Chondrocyte (in vitro differentiated cells): ENCODE measurements at places on chromosomes 3 and 15.
A peak's percentile ranks its signal among the peaks of the same experiment; 100 is the strongest.

GRCh38 chr3:157465741-157466140 is 29.1 kb downstream of the PTX3 start:
- H3K27me3 ChIP-seq = no peaks in the 10 kb centered on the region
- peaks cover 3% of the 10 kb centered on the region for H3K4me1 ChIP-seq
- H3K4me3 ChIP-seq = no peak overlapping the region
- H3K27ac ChIP-seq = no peak overlapping the region
- H3K36me3 ChIP-seq = no peaks in the 10 kb centered on the region

DNA sequence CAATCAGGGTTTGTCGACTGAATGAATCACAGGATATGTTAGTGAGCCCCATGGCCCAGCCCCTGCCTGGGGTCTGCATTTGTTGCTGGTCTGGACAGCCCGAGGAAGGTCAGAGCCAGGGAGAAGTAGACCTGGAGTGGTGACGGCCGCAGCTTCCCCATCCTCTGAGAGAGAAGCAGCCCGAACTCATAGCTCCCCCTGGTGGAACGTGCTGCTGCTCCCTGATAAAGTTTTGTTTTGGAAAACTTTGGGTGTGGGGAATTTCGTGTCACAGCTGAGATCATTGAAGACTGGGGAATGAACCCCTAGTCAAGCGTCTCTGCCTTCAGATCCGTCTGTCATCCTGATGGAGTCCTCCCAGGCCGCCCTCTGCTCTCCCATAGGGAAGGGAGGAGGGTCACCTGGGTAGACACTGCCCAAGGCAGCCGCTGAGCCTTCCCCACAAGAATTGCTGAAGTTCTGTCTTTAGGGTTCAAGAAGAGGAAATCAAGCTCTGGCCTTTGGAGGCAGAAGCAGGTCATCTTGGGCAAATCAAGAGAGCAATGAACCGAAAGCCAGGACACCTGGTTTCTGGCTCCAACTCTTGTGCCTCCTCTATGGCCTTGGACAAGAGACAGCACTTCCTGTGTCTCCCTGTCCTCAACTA is 60.5 kb downstream of the GLDN start:
- DNase-seq = no peak
- H3K4me3 ChIP-seq = no peak overlapping the region
- H3K27me3 ChIP-seq = peaks cover 29% of the 10 kb centered on the region
- no peaks in the 10 kb centered on the region for H3K4me1 ChIP-seq

DNA sequence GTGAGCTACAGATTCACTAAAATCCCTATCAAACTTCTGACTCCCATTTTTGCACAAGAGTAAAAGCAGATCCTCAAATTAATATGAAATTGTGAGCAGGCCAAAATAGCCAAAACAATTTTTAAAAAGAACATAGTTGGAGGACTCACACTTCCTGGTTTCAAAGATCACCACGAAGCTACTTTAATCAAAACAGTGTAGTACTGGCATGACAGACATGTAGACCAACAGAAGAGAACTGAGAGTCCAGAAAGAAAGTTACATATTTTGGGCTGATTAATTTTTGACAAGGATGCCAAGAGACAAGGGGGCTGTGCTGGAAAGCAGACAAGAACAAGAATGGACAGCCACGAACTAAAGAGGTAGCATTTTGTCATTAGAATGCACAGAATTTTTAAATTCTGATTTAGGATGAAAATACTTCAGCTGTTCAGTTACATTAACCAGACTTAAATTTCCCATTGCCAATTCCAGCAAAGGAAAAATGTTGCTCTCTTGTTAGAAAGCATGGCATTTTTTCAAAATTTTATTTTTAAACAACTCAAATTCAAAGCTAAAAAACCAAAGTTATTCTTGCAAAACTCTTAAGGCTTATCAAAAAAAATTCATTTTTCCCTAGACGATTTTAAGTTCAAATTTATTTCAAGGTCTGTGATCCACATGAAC is 14.0 kb downstream of the RYK start:
- DNase-seq = no peak
- H3K36me3 ChIP-seq = no peaks in the 10 kb centered on the region
- H3K27ac ChIP-seq = peak overlapping the region; percentile 69
- peaks cover 64% of the 10 kb centered on the region for H3K4me1 ChIP-seq

DNA sequence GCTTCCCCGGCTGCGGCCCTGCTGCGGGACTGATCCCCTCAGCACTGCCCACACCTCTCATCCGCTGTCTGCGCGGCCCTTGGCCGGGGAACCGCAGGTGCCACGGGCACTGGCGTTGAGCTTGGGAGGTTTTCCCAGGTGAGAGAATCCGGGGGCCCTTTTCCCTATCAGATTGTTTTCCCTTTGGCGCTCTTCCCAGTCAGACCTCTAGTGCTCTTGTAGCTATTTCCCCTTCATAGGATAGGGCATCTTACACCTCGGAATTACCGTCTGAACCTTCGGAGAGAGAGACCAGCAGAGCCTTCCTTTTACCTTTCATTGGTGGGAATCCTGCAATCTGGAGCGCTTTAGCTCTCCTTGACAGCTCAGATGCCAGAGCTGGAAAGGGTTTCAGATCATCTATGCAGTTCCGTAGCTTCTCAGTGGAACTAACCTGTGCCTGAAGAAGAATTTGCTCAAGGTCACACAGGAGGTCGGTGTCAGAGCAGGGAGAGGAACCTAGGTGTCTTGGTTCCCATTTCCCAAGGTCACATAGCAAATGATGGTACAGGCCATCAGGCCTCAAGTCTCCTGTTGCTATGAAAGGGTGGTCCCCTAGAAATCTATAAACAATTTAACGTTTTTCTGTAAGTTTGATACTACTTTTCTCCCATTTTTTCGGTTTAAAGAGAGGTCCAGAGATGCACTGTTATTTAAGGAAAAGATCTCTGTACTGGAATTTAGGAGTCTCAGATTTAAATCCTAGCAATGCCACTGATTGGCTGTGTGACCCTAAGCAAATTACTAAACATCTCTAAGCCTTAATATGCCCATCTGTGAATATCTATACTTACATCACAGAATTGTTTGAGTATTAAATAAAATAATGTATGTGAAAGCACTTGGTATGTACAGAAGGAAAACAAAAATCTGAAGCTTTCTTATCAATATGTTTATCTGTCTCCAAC is 916 bp downstream of the IDH3A start:
- H3K27ac ChIP-seq = peak overlapping the region; percentile 81

GRCh38 chr3:32237670-32238452 is 619 bp upstream of the CMTM8 start:
- no peaks in the 10 kb centered on the region for H3K36me3 ChIP-seq
- peaks cover 22% of the 10 kb centered on the region for H3K4me1 ChIP-seq

DNA sequence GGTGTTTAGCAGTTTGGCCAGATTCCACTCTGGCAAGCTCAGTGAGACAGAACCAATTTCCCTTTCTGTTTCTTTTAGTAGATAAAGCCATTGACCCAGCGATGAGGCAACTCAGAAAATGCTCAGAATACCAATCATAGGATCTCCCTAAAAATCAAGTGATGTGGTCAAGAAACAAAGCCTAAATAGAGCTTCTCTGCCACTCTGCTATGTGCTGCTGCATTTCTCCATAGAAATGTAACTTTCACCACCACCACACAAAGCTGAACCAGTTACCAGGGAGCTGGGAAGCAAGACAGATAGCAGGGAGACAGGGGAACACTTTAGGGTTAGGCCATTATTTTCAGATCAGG is 109.8 kb downstream of the RPL22L1 start:
- no peak for DNase-seq
- H3K27me3 ChIP-seq = no peaks in the 10 kb centered on the region
- no peak overlapping the region for H3K27ac ChIP-seq

DNA sequence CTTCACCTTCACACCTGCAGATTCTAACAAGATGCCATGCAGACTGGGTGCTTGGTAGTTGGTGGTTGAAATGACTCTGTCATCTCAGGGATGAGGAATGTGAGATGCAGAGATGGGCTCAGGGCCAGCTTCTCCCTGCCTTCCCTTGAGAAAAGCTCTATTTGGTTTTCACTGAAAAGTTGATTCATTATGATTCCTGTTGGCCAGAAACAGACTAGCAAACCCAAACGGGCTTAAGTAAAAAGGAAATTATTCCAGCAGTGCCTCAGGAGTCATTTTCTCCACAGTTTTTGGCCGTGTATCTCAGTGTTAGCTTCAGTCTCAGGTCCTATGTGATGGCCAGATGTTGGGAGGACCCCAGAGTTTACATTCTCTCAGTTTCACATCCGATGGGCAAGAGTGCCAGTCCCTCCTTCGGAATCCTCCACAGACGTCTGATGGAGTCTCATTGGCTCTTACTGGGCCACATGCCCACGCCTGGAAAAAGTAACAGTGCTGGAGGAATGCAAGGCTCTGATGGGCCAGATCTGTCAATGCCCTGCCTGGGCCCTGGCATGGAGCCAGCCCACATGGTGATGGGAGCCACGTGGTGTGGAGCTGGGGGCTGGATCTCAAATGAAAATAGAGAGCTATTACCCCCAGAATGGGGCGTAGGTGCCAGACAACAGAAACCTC is 22.3 kb upstream of the SACM1L start:
- H3K36me3 ChIP-seq = peaks cover 2% of the 10 kb centered on the region
- peaks cover 48% of the 10 kb centered on the region for H3K4me1 ChIP-seq
- H3K4me3 ChIP-seq = peak overlapping the region; percentile 51
- no peak for DNase-seq
- peak overlapping the region; percentile 98 for H3K27ac ChIP-seq

DNA sequence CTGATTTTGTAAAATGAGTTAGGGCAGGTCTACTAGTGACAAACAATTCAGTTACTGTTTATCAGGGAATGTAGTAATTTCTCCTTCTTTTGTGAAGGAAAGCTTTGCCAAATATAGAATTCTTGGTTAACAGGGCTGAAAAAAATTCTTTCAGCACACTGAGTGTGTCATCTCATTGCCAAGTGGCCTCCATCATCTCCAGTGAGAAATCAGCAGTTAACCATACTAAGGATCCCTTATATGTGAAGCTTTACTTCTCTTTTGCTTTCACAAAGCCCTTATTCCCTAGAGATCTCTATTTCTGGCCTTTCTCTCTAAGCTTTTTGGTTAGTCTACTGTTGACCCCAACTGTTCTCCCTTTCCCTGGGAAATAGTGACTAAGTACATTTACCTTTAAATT is 269.1 kb downstream of the SCAPER start:
- H3K4me1 ChIP-seq = peaks cover 8% of the 10 kb centered on the region
- DNase-seq = no peak
- no peaks in the 10 kb centered on the region for H3K27me3 ChIP-seq
- peaks cover 17% of the 10 kb centered on the region for H3K36me3 ChIP-seq
- H3K27ac ChIP-seq = no peak overlapping the region

- DNase-seq = no peak
- H3K36me3 ChIP-seq = no peaks in the 10 kb centered on the region
- no peaks in the 10 kb centered on the region for H3K4me1 ChIP-seq
- H3K4me3 ChIP-seq = no peak overlapping the region
These were observed 38.8 kb upstream of the RNF7 start for GRCh38 chr3:141699324-141699723.

- H3K36me3 ChIP-seq = peaks cover 3% of the 10 kb centered on the region
- peaks cover 14% of the 10 kb centered on the region for H3K27me3 ChIP-seq
- H3K4me1 ChIP-seq = no peaks in the 10 kb centered on the region
- no peak overlapping the region for H3K4me3 ChIP-seq
These were observed 95.8 kb upstream of the WNT7A start for GRCh38 chr3:13975686-13976085.

DNA sequence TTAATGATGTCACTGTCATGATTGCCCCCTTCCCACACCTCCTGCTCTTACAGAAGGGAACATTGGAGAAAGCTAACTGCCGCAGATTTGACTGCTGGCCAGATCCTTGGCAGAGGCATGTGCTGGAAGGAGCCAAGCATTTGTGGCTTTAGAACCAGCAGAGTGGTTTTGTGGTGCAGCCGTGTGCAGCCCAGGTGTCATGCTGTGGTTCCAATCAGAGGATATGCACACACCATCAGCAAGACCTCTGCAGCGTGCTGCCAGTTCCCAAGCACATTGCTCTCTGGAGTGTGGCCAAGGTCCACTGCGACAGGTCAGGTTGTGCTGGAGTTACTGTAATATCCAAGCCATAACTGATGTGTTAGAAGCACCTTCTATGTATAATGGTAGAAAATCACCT is 61.6 kb downstream of the OTOL1 start:
- H3K4me1 ChIP-seq = peaks cover 11% of the 10 kb centered on the region
- H3K27ac ChIP-seq = no peak overlapping the region
- no peaks in the 10 kb centered on the region for H3K36me3 ChIP-seq
- no peak for DNase-seq
- H3K4me3 ChIP-seq = no peak overlapping the region
- H3K27me3 ChIP-seq = peaks cover 23% of the 10 kb centered on the region

DNA sequence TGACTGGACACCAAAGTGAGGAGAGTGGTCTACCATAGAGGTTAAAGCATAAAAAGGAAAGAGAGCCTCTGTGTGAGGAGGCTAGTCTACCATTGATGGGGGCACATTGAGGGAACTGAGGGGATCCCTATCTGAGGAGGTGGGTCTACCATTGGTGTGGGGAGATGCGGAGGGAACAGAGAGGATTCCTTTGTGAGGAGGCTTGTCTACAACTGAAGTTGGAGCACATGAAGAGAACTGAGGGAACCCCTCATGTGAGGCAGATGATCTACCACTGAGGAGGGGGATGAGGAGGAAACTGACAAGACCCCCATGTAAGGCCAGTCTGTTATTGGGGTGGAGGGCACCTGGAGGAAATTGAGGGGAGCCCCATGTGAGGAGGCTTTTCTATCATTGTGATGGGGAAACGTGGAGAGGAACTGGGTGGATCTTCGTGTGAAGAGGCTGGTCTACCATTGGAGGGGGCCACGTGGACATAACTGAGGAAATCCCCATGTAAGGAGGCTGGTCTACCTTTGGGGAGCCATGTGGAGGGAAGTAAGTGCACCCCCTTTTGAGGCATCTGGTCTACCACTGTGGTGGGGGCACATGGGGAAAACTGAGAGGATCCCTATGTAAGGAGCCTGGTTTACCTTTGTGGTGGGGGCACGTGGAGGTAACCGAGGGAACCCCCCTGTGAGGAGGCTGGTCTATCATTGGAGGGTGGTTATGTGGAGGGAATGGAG is 160.1 kb downstream of the FBLN2 start:
- no peak overlapping the region for H3K4me3 ChIP-seq
- DNase-seq = peak; percentile 17
- H3K27me3 ChIP-seq = peaks cover 23% of the 10 kb centered on the region
- H3K4me1 ChIP-seq = no peaks in the 10 kb centered on the region

DNA sequence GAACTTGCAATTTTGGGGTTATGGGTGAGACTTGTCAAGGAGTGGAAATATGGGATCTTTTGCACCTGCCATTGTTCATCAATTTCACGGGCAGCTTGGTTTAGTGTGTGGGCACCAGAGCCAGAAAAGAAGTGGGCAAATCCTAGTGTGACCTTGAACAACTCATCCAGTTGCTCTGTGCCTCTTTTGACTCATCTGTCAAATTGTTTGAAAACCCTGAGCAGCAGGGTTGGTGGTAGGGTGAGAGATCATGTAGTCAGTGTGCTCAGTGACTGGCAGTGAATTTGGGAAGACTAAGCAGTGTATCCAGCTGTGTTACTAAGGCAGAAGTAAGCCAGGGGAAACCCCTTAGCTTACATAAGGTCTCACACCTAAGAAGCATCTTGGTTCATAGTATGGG is 293.0 kb upstream of the TRIM42 start:
- H3K4me3 ChIP-seq = no peak overlapping the region
- H3K27me3 ChIP-seq = no peaks in the 10 kb centered on the region
- H3K27ac ChIP-seq = no peak overlapping the region
- H3K36me3 ChIP-seq = no peaks in the 10 kb centered on the region
- no peak for DNase-seq

- H3K4me3 ChIP-seq = no peak overlapping the region
- H3K27me3 ChIP-seq = peaks cover 19% of the 10 kb centered on the region
- peak; percentile 41 for DNase-seq
- H3K4me1 ChIP-seq = no peaks in the 10 kb centered on the region
These were observed 156.9 kb downstream of the FBLN2 start for GRCh38 chr3:13705702-13706280.
